ENCODE measurements at places on chromosomes 4 and X. TPM values are rescaled to one million over a fixed set of nuclear protein-coding genes. Genes with fewer than 3 reads are reported as not detected.

GLRA3 gene
- total RNA-seq, result not detected

CPEB2 gene
- total RNA-seq, result 8.2 TPM

CFAP99 gene
- total RNA-seq, result not detected

KIAA1210 gene
- not detected for total RNA-seq

SOD3 gene
- not detected for total RNA-seq

MTHFD2L gene
- 13.7 TPM for total RNA-seq

MAGEA12 gene
- 0.12 TPM for total RNA-seq

C4orf50 gene
- total RNA-seq, result not detected

SLC10A4 gene
- total RNA-seq, result 9.3 TPM

ASB9 gene
- 19.7 TPM for total RNA-seq

NEIL3 gene
- 12.1 TPM for total RNA-seq

CSAG1 gene
- total RNA-seq, result 0.46 TPM

ADH5 gene
- total RNA-seq, result 123 TPM

ARHGAP4 gene
- total RNA-seq, result 2.3 TPM
